ENCODE measurements at places on chromosomes 11 and 22.

- no peak for DNase-seq
These were observed 49.8 kb upstream of the BLID start for GRCh38 chr11:122165607-122166371.

DNA sequence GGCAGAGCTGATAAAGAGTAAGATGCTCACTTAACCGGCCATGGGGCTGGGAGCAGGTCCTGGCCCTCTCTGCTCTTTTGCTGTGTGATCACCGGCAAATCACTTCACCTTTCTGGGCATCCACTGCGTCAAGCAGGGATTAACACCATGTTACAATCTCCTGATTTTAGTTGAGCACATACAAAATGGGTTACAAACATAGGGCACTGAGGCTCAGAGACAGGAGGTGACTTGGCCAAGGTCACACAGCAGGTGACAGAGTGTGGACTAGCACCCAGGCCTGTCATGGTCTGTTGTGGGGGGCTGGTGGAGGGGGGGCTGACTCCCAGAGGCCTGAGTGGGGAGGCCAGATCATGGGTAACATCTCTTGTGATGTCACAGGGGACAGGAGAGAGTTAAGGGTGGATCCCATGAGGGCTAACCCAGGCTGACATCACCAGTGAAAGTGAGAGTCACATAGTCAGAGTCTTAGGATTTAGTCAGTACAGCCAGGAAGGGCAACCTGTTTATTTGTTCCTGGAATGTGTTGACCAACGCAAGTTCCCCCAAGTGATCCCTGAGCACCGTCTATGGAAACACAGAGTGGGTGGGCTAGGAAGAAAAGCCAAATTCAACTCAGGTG is 27.8 kb downstream of the GDPD5 start:
- no peak for DNase-seq

DNA sequence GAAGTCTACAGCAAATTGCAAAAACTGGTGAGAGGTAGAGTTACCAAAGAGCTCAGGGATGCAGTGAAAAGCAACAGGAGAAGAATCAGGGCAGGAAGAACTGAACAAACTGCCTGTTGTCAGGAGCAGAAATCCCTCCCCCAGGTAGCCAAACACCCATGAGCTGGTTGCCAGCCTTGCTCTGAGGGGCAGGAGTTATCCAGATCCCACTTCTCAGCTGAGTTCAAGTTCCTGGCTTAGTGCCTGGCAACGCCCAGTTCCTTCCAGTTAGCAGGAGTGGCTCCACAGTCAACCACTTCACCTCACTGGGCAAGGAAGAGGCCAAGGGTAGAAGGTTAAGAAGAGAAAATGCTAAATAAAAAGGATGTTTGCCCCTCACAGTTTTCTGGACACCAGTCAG is 1.9 kb upstream of the MPZL2 start:
- no peak for DNase-seq

DNA sequence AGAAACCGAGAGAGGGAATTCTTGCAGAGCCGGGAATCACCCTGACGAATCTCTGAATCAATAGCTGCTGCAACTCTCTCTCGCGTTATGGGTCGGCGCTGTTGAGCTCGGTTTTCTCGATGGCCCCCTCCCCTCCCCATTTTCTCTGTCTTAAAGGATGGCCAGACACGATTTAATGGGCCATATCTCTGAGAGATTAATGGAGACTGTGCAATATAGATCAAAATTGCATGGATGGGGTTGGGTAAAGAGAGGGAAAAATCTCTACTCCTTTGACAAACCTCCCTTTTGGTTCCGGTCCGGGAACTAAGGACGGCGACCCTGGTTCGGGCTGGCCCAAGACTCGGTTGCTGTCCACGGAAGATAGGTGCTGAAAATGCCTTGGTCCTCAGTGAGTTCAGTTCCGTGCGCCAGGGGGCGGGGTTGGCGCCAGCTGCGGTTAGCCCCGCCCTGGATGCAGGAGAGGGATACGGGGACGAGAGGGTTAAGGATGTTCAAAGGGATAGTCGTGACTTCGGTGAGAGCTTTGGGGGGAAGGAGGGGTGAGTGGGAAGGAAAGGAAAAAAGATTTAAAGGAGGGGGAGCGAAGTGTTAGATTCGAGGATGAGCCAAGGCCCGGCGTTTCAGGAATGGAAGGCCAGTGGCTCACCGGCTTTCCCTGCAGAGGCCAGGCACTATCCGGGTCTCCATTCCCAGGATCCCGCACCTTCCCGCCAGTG is 103.6 kb upstream of the HSD17B12 start:
- DNase-seq = no peak

- DNase-seq = no peak
These were observed 4.2 kb downstream of the NOX4 start for GRCh38 chr11:89487016-89487415.

- no peak for DNase-seq
These were observed 17.3 kb upstream of the SLC29A2 start for GRCh38 chr11:66388780-66389386.

GRCh38 chr11:78940500-78941225 is 366.0 kb upstream of the NARS2 start:
- no peak for DNase-seq

DNA sequence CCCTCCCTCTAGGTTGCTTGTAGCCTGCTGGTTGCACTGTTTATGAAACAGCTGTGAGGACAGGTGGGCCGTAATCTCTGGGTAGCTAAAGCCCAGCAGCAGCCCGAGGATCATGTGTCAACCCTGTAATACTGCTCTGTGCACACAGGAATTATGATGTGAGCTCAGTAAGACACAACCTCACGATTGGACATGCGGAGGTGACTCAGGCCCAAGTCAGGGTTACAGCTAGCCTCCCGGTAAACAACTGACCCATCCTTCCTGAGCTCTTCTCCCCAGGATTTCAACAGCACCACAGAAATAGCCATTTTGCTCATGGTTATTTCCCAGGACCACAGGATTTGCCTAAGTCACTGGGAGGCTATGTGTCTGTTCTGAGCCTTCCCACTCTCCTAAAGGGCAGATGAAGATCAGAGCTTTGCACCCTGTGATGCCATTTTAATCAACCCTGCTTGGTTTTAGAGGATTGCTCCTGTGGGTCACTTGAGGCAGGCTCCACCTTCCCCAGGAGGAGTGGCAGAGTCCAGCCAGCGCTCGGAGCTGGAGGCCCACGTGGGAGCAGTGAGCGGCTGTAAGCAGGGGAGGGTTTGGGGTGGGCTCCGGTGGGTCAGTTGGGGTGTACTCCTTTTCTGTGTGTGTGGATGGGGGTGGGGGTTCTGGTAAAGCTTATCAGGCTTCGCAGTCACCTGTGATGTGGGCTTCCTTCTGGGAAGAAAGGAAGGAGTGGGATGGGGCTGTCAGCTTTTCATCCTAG is at the start of gene AMPD3:
Gene AMPD3 (plus strand): TSS at position 387 of the 754 bp plus-strand sequence. CDS start 6,256 bp downstream, outside the sequence.
- DNase-seq = peak; percentile 24

DNA sequence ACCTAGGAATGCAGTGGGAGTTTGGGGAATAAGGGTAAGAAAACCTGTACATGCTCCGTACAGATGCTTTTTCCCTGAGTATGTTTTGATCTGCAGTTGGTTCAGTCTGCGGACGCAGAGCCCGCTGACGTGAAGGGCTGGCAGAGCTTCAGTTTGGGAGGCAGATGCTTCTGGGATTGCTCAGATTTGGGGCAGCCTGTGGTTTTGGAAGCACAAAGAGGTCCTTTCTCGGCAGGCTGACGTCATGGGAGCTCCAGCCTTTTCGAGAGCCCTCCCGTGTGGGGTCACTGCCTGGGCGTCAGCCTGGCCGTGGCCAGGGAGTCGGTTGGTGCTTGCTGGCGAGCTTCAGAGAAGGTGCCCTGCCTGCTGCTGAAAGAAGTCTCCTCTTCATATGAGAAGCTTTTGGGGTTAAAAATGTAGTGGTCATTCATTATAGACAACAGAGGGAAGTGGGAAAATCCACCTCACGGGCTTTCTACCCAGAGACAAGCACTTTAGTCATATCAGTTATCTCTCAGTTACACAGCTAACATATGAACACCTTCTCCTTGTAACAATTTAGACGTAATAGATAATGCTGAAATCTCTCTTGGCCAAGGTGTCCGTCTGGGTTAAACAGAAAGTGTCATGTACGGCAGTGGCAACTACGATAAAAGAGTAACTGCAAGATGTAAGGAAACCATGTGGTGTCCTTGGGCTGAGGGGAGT is 26.8 kb downstream of the TPCN2 start:
- DNase-seq = peak; percentile 31

DNA sequence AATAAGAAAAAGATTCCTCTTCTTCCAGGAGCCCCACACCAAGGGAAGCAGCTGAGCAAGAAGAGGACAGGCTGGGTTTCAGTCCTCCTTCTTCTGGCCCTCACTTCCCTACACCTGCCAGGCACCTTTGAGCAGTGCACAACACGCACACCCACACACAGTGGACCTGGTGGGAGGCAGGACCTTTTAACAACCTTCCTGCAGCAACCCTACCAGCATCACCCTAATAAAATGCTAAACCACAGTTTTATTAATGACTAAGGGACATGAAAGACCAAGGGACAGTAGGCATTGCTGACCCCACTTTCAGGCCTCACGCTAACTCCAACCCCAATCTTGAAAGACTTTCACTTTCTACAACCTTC is 12.2 kb downstream of the ARAP1 start:
- DNase-seq = no peak

DNA sequence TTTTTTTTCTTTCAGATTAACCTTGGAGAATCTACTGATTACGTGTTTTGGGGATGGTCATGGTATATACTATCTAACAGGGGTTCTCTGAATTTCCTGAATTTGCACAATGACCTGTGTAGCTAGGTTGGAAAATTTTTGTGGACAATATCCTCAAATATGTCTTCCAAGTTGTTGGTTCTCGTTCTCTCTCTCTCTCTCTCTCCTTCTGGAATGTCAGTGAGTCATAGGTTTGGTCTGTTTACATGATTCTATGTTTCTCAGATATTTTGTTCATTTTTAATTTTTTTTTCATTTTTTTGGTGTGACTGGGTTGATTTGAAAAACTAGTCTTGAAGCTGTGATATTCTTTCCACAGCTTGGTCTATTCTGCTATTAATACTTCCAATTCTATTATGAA is 604.0 kb upstream of the ANO3 start:
- no peak for DNase-seq

DNA sequence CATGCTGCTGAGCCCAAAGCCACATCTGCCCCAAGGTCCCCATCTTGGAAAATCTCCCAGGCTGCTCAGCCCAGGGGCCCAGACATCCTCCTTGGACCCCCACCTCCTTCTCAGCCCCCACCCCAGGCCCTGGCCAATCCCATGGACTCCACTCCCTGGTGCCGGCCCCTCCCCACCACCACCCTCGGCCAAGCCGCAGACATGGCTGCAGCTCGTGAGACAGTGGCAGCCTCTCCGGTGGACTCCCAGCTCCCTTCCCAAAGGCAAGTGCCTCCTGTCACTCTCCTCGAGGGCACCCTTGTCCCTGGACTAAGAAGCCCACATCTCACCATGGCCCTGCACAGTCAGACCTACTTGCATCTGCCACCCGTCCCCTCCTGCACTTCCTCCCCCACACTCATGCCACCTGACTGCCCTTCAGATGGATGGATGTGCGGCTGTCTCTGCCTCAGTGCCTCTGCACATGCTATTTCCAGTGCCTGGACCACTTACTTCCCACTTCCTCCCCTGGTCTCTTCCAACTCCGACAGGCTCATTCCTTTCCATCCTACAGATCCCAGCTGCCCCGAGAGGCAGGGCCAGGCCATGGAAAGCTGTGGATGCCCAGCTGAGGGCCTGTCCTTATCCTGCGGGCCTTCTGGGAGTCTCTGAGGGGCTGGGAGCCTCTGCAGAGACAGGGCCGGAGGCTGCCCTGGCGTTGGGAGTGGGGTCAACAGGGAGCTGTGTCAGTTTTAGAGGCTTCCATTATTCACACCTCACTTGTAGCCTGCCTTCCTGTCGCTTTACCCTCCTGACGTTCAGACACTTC is 25.5 kb upstream of the RFPL3 start:
- no peak for DNase-seq

DNA sequence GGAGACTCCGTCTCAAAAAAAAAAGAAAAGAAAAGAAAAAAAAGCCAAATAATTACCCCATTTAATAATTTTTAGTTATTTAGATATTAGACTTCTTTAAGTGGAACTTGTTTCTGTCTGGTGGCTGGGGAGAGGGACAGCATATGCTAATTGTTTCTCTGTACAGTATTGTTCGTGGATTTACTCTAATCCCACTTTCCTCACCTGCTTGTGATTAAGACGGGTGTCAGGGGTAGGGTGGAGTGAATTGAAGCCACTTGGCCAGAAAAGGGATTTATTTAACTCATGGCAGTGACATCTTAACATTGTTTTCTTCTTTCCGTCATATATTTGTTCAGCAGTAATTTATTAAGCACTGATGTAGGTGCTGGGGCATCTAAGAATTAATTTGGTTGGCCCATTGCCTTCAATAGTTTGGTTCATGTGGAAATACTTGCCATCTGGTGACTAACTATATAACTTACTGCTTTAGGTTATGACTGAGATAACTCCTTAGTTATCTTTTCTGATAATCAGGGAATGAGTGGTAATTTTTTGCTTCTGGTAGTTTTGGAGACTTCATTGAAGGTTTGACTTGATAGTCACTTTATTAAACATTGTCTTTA is 4.6 kb downstream of the TNRC6B start:
- no peak for DNase-seq

- no peak for DNase-seq
These were observed 96.2 kb downstream of the PDHX start for GRCh38 chr11:35012467-35013191.

GRCh38 chr11:74050465-74050864 is 41.6 kb upstream of the UCP3 start:
- DNase-seq = no peak

- no peak for DNase-seq
These were observed 33.5 kb downstream of the NFRKB start for GRCh38 chr11:129861702-129862522.

- DNase-seq = no peak
These were observed 43.0 kb upstream of the KLHL35 start for GRCh38 chr11:75475767-75476650.

- DNase-seq = no peak
These were observed 95.2 kb downstream of the MRTFA start for GRCh38 chr22:40541300-40541699.

DNA sequence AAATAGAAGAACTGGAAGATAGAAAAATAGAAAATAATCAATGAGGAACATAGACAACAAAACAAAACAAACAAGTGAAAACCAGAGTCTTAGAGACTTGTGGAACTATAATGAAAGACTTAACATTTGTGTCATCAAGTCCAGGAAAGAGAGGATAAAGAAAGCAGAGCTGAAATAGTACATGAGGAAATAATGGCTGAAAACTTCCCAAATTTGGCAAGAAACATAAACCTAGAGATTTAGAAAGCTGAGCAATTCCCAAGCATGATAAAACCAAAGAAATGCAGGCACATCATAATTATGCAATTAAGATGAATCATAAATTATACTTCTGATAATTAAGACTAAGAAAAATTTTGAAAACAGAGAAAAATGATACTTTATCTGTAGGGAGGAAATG is 614.5 kb downstream of the ETS1 start:
- DNase-seq = no peak

Data from anterior cingulate cortex (tissue), 58 donors.